Ureter (tissue), 1 donor: ENCODE measurements at places on chromosomes 13 and 19. TPM values are rescaled to one million over a fixed set of nuclear protein-coding genes. Genes with fewer than 3 reads are reported as not detected.

DNA sequence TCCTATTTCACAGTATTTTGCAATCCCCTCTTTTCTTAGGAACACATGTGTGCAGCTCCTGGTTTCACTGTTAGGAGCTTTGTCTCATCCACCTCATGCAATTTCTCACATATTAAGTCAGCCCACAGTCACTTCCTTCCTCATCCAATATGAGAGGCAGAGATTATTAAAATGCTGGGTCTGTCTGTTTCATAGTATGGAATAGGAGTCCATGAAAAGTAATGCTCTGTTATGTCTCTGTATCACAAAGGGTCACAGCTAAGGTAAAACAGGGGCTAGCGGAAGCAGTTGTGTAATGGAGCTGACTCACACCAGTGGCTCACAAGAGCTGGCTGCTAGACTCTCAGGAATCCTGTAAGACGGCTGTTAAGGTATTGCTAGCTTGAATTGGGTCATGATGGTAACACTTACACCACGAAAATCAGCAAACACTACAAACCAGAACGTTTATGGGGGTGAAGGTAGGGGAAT is 216.5 kb downstream of the EFNB2 start:
- DNase-seq = peak; percentile 52

Gene NLRP9
- total RNA-seq = not detected

GRCh38 chr19:48372904-48373303 is 8.7 kb downstream of the SYNGR4 start:
- DNase-seq = no peak

DNA sequence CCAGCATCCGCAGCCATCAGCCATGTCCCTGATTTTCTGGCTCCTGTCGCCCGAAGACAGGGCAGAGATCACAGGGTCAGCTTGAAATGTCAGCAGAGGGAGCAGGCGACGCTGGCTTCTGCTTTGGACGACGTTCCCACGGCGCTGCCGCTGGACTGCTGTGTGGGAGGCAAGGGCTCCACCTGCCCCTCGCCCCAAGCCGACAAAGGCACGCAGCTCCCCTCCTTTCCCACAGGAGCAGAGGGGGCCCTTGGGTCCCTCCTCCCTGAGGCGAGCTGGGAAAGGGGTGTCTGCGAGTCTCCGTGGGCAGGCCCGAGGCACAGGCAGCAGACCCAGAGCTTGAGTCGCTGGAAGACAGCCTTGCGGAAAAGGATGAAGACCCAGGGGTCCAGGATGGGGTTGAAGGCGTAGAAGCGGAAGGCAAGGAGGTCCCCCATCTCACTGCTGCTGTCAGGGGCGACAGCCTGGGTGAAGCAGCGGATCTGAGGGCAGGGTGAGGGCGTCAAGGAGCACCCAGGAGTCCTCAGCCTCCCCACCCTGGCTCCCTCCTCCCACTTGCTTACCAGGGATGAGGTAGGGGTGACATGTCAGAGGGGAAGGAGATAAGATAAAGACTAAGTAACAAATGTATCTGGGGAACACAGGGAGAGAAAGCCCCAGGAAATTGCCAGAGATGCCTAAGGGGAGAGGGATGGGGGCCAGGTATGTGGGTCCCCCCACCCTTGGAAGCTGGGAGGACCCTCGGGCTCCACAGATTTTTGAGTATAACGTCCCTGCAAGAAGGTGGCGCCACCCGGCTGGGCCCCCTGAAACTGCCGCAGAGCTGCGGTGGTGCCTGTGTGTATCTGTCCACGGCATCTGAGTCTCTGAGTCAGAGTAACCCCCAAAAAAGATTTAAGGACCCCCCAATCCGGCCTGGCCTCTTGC is 3.4 kb downstream of the PTGIR start:
- no peak for DNase-seq

GRCh38 chr13:79448413-79448812 is 32.5 kb upstream of the NDFIP2 start:
- DNase-seq = no peak

Gene ZNF578
- total RNA-seq = 5.1 TPM

GRCh38 chr19:3357271-3357991 is 9.0 kb upstream of the NFIC start:
- no peak for DNase-seq

DNA sequence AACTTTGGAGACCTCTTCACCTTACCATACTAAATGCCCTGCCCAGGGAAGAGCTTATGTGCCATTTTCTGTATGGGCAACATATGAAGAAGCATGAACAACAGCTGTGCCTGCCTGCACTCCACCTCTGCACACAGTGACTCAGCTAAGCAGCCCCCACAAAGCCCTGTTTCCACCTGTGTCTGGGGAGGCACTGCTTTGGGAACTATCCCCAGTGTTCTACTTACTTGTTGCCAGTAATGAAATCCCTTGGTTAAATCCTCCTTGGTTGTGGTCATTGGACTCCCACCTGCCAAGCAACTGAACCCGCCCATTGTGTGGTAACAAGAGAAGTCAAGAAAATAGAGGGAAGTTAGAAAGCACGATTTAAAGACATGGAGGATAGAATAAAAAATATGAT is 84.6 kb downstream of the NALCN start:
- DNase-seq = no peak

Gene JSRP1
- 0.49 TPM for total RNA-seq

DNA sequence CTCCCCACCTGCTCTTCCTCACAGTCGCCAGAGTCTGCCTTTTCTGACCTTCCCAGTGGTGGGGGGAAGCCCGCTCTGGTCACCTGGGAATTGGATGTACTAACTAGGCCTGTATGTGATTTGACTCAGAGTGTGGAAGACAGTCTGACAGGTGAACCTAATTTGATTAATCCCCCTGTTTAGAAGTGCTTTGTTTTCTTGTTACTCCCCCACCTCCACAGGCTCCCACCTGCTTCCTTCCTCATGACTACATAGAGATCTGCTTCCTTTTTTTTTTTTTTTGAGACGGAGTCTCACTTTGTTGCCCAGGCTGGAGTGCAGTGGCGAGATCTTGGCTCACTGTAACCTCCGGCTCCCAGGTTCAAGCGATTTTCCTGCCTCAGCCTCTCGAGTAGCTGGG is 44.0 kb downstream of the COG3 start:
- DNase-seq = no peak

DNA sequence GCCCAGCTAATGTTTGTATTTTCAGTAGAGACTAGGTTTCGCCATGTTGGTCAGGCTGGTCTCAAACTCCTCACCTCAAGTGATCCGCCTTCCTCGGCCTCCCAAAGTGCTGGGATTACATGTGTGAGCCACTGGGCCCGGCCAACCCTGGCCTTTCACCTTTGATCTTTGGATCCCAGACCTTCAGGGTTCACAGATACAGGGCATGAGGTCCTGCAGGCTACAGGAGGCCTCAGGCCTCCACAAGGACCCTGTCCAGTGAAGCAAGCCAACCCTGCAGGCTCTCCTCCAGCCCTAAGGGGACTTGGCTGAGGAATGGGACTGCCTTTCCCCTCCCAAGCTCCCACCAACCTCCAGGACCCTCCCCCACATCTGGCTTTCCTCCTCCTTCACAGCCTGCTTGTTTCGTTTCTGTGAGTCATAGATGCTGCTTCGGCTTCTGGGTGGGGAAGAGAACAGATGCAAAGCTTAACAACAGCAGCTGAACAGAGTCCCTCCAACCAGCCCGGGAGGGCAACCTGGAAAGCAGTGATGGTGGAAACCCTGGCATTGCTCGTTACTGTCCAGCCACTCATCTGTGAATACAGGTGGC is 11.8 kb downstream of the ARHGEF18 start:
- DNase-seq = no peak

DNA sequence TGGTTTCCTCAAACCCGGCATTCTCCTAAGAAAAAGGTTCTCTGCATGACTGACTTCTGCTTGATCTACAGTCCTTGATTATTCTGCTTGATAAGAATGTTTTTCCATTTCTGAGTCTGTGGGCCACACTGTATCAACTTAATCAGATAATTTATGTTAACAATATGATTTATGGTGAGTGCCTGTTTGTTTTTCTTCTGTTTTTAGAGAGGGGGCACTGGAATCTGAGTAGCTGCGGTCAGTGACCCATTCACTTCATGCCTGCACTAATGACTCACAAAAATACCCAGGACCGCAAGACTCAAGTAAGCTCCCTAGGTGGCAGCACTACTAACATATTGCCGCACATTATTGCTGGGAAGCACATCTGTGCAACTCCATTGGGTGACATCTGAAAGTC is 542.3 kb upstream of the ATXN8OS start:
- DNase-seq = no peak

Gene KANK3
- 12.8 TPM for total RNA-seq

- peak; percentile 91 for DNase-seq
These were observed at the start of the genes ATF5 and NUP62 for GRCh38 chr19:49929121-49929610. Gene ATF5 (plus strand): TSS chr19:49929205. CDS start chr19:49930851, 1,646 bp downstream. Gene NUP62 (minus strand): TSS chr19:49929504. CDS start chr19:49909807, 19,697 bp downstream.

DNA sequence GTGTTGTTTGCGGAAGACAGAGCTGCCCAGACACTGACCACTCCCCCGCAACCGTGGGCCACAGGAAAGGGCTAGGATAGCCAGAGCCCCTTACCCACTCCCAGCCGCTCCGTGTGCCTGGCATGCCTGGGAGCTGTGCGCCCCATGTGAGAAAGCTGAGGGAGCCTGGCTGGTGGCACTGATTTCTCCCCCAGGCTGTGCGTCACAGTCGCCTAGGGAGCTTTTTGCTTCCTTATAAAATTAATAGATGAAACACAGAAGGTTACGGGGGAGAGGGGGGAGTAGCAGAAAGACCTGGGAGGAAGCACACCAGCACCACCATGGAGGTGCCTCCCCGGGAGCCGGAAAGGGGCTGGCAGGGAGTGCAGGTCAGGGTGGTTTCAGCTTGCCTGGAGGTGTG is 24.7 kb downstream of the DPF1 start:
- DNase-seq = no peak

GRCh38 chr13:94292323-94292640 is 187.2 kb downstream of the DCT start:
- DNase-seq = no peak

DNA sequence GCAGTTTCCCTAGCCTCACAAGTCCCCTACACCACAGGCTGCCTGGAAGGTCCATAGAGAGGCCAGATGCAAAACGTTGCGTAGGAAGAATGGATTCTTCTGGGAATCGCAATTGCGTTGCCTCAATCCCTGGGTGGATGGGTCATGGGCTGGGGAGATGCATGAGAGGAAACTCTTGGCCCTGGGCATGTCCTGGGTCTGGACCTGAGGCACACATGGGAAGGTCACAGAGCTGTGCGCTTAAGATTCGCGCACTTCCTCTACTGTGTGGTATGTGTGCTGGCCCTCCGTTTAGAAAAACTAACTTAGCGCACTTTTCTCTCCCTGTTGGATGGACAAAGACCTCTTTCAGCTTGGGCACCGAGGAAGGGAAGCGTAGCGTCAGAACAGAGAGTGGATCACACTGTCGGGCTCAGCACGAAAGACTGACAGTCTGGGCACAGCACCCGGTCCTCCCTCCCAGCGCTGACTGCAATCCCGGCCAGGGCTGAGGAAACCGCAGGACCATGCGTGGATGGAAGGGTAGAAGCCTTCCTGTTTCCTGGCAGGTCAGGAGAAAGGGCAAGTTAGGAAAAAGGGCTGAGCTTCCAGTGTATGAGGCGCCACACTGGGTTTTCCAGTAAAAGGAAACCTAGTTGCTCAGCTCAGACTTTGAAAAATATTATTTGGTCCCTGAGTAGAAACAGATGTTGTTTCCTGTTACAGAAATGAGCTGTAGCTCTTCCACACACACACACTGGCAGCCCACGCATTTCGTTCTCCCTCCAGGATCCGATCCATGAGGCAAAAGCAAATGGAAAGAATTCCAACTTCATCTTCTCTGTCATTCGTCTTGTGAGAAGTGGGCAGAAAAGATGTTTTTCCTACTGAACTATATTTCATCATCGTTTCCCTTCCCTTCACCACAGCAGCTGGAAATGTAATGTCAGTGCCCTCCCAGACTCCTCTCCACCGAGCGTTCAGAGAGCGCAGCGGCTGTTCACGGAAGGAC is 86.0 kb downstream of the ING1 start:
- no peak for DNase-seq

Gene ACER1
- total RNA-seq = not detected

GRCh38 chr13:24272452-24273161 is 36.8 kb upstream of the C1QTNF9 start:
- no peak for DNase-seq

Gene ZNF600
- total RNA-seq = 23.0 TPM

Gene F7
- not detected for total RNA-seq

GRCh38 chr13:75790198-75790970 is 154.3 kb downstream of the LMO7 start:
- no peak for DNase-seq

- DNase-seq = no peak
These were observed 75.1 kb upstream of the TSC22D1 start for GRCh38 chr13:44651209-44651608.

GRCh38 chr13:40181203-40181845 is 485.1 kb downstream of the FOXO1 start:
- DNase-seq = no peak

DNA sequence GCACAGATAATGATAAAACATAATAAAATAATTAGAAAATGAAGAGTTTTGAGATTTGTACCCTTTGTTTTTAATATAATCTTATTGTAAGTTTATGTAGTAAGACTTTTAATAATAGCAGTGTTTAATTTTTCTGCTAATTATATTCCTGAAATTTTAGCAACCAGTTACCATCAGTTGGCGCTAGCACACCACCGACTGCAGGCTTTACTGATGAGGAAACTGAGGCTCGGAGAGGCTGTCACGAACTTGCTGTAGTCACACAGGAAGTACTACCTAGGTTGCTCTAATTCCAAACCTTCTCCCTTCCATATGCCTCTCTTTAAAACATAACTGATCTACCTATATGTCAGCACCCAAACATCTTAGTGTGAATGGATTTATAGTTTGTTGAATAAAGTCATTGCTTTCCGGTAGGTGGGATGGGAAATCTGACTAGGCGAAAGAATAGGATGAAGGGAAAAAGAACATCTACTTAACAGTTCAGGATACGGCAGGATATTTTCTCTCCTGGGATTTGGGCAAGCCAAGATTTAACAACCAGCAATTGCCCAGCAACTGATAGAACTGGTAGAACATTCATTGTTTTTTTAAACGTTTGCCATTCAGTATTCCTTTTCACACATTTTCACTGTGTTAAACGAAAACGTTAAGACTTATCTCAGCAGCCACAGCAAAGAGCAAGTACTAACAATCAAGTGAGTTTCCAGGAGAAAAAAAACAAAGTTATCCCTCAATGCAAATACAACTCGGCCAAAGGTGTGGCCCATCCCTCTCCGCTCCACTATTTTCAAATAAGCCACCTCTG is 822 bp upstream of the RFXAP start:
- no peak for DNase-seq

DNA sequence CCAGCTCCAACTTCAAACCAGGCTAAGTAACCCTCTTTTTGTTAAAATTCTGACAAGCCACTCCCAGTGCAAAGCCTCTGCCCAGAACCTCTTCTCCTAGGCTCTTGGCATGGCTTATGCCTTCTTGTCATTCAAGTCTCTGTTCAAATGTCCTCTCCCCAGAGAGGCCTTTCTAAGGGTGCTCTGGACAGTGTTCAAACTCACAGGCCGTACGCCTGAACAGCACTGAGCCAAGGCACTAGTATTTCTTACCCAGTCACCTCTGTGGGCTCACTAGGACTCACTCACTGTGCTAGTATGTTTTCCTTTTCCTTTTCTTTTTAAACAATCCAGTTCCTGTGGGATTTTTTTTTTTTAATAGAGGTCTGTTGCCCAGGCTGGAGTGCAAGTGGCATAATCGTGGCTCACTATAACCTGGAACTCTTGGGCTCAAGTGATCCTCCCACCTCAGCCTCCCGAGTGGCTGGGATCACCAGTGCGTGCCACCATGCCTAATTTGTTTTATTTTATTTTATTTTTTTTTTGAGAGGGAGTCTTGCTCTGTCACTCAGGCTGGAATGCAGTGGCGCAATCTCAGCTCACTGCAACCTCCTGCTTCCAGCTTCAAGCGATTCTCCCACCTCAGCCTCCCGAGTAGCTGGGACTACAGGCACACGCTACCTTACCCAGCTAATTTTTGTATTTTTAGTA is 2.3 kb upstream of the ASF1B start:
- DNase-seq = no peak
